ENCODE measurements at places on chromosomes 7 and 10.

- DNase-seq = no peak
These were observed 7.5 kb downstream of the SAR1A start for GRCh38 chr10:70162892-70163201.

- DNase-seq = peak; percentile 72
These were observed 14.7 kb downstream of the LZTS2 start for GRCh38 chr10:101014230-101014884.

- DNase-seq = no peak
These were observed 52.6 kb upstream of the CYP2C8 start for GRCh38 chr10:95121904-95122303.

DNA sequence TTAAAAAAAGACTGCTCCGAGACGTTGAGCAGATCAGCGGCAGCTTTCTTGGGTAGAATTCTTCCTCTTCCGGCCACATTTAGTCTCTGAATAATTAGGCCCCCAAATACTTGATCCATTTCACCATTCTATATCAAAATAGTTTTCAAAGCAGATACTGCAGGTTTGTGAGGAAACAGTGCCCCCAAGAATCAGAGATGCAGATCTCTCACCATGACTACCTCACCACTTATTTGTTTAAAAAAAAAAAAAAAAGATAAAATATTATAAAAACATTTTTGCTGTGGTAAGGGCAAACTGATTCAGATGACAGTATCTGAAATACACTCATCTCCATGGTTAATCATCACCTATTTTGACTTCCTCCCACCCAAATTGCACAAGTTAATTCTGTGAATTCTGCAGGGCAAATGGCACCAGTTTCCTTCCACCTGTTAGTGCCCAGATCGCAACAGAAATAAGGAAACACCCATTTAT lies 210.4 kb downstream of the FAM107B start:
- DNase-seq = no peak

DNA sequence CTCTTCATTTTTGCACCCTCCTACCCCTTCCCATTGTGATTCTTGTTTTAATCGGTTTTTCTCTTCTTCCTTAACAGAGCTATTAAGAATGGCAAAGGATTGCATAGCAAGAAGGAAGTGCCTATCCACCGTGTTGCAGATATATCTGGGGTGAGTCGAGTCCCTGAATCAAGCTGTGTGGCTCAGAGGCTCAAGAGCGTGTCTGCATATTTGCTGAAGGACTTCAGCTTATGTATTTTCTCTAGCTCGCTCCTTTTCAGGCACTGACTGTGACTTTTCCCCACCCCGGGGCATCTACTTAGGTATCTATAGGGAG lies 126.6 kb downstream of the LRRC4 start:
- DNase-seq = no peak
